M059J (cell line): ENCODE measurements at places on chromosomes 16 and 17. TPM values are rescaled to one million over a fixed set of nuclear protein-coding genes. Genes with fewer than 3 reads are reported as not detected.

GRCh38 chr16:11009027-11009755 is 64.8 kb downstream of the CLEC16A start:
- peak; percentile 13 for DNase-seq

- DNase-seq, result no peak
These were observed 5.3 kb downstream of the KDM6B start for GRCh38 chr17:7839190-7839875.

DNA sequence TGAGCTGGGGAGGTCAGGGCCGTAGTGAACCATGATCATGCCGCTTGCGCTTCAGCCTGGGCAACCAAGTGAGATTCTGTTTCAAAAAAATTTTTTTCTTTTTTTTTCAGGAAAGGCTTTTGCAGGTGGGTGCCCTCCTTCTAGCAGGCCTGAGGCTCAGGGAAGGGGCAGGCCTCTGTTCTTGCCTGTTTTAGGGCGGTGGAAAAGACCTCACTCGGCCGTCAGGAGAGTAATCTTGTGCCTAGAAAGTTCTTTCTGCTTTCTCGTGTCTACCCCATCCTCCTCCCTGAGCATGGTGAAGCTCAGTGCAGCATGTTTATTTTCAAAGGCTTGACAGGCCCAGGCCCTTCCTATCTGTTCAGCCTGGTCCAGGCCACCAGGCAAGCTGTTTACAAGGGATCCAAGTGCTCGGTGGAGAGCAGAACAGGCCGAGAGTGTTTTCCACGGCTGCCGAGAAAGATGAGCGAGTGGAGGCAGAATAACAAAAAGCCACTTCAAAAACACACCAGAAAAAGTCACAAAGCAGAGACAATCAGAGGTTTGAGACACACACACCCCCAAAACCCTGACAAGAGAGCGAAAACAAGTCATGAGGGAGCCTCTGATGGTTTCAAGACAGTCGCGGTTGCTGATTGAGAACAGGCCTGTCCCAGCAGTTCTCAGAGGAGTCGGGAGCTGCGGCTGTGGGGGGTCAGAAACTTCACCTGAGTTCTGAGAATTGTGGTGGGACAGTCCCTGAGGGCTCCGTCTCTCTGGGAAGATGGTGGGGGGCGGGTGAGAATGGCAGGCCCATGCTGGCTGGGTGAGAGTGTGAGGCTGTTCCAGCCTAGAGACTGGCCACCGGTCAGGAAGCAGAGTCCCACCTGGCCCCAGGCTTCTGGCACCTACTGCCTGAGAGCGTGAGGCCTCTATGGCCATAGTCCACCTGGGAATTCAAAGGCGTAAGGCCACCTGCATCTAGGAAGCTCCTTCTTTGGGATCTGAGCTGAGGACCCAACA is 37.5 kb upstream of the CCR7 start:
- no peak for DNase-seq

- peak; percentile 16 for DNase-seq
These were observed 3.0 kb downstream of the KRT38 start for GRCh38 chr17:41437769-41438168.

DNA sequence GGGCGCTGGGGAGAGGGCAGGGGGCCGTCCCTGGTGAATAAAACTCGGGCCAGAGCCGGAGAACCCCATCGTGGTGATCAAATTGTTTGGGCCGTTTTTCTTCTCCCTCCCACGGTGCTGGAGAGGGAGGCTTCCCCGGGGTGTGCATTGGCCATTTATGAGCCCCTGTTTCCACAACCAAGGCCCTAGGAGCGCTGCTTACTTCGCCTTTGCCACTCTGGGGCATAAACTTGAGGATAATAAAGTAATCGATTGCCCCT is 544 bp downstream of the CCP110 start:
- peak; percentile 4 for DNase-seq

DNA sequence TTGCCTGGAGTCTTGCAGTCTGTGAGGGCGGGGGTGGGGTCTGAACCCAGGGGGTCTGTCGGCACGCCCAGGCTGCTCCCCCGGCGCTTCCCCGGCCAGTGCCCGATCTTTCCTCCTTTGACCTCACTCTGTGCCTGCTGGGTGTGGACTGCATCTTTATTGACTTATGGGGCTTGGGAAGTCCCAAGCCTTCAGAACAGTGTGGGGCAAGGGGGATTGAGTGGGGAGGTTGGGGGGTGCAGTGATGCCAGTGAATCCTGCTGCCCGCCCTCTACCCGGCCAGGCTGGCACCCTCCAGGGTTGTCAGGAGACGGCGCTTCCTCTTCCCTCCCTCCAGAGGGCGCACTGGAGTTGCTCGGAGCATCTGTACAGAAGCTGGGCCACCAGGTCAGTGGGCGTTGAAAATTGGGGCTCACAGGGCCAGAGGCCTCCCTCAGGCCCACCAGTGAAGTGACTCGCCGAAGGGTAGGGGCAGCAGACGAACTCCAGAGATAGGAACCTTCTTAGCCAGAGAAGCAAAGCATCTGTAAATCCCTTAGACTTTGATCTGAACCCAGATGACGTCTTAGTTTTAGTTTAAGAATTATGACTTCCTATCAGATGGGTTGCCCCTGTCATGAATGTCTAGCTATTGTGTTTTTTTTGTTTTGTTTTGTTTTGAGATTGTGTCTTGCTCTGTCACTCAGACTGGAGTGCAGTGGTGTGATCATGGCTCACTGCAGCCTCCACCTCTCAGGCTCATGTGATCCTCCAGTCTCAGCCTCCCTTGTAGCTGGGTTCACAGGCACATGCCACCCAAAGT is 184.8 kb upstream of the CIBAR2 start:
- peak; percentile 46 for DNase-seq

GRCh38 chr17:1904273-1905182 is 74.7 kb downstream of the RPA1 start:
- no peak for DNase-seq

DNA sequence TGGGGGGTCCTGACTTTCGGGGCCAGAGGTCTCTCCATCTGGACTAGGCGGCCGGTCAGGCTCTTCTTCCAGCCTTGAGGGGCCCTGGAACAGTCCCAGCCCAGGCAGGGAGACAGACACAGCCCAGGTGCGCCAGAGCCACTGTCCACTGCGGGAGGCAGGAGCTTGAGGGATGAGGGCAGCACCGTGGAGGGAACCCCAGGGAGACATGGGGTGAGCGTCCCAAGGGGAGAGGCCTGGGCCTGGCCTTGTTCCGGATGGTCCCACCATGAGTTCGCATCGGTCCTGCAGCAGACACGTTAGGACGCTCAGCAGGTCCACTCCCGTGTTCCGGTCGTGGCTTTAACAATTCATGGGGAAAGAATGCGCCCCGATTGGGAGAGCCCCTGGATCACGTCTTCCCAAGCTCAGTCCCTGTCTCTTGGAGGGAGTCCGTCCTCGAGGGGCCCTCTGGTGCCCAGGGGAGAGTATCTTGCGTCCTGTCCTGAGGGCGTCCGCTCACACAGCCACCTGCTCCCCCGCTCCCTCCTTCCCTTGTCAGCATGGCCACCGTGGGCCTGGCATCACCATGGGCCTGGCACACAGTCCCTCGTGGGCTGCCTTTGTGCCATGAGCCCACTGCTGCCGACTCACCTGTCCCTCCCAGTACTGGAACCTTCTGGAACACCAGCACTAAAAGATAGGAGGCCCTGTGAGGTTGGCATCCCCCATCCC is 6.7 kb upstream of the NUDT16L1 start:
- no peak for DNase-seq

- no peak for DNase-seq
These were observed 268.2 kb downstream of the STX8 start for GRCh38 chr17:9307313-9307998.

GRCh38 chr16:72989579-72990551 is 58.1 kb downstream of the ZFHX3 start:
- DNase-seq, result peak; percentile 96

GRCh38 chr16:67514382-67514828 is 14.2 kb upstream of the RIPOR1 start:
- peak; percentile 84 for DNase-seq

GRCh38 chr17:56595831-56596690 is 2.6 kb downstream of the NOG start:
- DNase-seq, result peak; percentile 27

GRCh38 chr16:47477679-47478078 is 16.5 kb downstream of the PHKB start:
- DNase-seq, result peak; percentile 50

Gene TBC1D26
- not detected in 2 replicates for total RNA-seq

Gene CARD14
- 0.10 TPM in 1 of 2 replicates, not detected in the other for total RNA-seq

Gene SCGB1C2
- not detected in 2 replicates for total RNA-seq

Gene CIITA
- 0.71 and 1.0 TPM in 2 replicates for total RNA-seq
